ENCODE measurements at places on chromosomes 5 and 9.

GRCh38 chr5:116892993-116893392 is 318.4 kb upstream of the SEMA6A start:
- DNase-seq: no peak

DNA sequence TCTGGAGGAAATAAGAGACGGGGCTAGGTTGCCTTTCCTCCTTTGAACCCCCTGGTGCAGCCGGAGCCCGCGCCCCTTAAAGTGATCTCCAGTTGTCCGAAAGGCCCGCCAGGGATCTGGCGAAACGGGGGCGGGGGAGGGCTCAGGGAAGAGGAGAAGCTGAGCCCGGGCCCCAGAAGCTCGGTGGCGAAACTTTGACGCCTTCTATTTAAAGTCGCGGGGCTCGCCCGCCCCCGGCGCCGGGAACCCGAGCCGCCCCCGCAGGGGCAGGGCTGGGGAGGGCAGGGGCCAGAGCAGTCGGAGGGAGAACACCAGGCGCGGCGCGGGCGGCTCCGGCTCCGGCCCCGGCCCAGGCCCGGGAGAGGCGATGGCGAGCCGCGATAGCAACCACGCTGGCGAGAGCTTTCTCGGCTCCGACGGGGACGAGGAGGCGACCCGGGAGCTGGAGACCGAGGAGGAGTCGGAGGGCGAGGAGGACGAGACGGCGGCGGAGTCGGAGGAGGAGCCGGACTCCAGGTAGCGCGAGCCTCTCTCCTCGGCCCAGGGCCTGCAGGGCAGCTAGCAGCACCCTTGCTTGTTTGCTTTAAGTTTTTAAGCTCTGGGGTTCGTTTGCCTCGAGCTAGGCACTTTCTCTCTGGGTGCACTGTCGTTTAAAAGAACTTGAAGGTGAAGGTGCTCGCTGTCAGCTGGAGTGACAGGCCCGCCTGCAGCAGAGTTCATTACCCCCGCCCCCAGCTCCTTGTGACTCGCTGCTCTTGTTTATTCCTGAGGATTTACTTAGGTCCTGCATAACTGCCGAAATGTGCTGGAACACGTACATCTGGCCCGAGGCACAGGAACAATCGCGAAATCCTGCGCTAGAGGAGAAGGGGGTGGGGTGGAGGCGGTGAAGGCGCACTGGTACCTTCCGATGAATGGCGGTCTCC is at the start of gene CMYA5:
TSS of gene CMYA5 (plus strand) at position 296 of the 926 bp plus-strand sequence. CDS start at position 368, 72 bp downstream.
- no peak for DNase-seq

DNA sequence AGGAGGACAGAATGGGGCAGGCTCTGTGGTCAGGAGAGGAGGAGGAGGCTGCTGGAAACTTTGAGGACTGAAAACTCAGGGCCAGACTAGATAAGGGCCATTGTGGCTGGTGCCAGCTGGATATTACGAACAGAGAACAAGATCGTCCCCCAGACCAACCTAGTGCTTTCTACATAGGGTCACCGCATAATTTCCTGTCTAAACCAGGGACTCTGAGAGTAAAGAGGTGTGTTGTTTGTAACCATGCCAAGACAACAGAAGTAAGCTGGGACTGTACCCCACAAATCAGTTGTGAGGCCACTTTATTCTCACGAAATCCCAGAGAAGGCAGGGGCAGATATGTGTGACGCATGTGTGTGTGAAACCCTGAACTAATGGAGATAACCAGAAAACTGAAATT is 20.3 kb upstream of the GFPT2 start:
- DNase-seq: no peak

GRCh38 chr5:135329913-135330797 is 68.9 kb downstream of the MACROH2A1 start:
- DNase-seq: no peak

GRCh38 chr5:96094904-96095303 is 133.3 kb upstream of the ELL2 start:
- peak; percentile 66 for DNase-seq

DNA sequence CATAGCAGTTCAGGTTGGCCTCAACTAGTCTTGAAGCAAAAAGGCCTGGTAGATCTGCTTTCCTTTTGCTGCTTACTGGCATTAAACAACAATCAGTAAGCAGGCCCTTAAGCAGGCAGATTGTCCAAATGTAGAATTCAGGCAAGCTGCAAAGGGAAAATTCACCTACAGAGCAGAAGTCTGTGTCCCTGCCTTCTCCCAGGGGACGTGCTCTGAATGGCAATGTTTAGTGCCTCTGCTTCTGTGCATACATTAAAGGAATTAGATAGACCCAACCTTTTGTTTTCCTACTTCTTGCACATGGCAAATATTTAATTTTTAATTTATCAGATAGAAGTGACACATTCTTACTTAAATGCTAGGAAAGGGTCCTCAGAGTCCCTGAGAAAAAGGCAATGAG is 328.8 kb upstream of the PIK3R1 start:
- DNase-seq: no peak
